Activated T-cell treated with anti-CD3 and anti-CD28 coated beads, Interleukin-2, amount 50 U/mL, for 24 hours (primary cell): ENCODE measurements at places on chromosomes 13 and 19.

DNA sequence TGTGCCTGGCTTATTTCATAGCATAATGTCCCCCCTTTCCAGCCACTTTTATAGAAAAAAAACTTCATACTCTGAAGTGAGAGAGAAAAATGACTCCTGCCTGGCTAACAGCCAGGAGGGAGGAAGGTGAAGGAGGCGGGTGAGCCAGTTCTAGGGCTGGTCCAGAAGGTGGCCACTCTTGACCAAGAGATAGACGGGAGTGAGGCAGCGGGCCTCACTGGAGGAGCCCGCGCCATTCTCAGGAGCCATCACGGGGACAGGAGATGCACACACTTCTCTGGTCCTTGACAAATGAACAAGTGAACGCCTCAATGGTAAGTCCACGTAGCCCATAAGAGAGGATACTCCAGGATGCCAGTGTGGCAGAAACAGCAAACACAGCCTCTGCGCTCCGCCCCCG lies 231.4 kb downstream of the UQCRFS1 start:
- no peak for DNase-seq

- no peak for DNase-seq
Observed at GRCh38 chr19:512547-513365, 5.5 kb downstream of the TPGS1 start.

DNA sequence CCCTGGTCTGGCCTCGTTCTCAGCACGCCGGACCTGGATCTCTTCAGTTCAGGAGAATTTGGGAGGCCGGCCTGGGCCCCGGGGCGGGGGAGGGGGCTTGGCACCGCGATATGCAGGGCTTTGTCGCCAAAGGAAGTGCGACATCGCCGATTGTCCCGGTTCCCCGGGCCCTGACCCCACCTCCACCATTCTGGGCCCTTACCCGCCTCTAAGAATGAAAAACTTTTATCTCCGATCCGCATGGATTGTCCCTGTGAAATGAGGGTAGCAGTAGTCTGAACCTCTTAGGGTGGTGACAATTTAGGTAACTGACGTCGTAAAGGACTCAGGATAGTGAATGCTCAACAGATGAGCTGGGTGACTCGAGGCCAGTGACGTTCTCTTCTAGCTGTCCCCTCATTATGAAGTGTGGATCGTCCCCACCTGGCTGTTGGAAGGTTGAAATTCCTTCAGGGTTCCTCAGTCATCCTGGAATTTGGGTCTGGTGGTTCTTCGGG lies 650 bp downstream of the DDA1 start:
- DNase-seq = peak; percentile 66

- DNase-seq = peak; percentile 42
Observed at GRCh38 chr19:7970716-7971448, 27.4 kb upstream of the TIMM44 start.

DNA sequence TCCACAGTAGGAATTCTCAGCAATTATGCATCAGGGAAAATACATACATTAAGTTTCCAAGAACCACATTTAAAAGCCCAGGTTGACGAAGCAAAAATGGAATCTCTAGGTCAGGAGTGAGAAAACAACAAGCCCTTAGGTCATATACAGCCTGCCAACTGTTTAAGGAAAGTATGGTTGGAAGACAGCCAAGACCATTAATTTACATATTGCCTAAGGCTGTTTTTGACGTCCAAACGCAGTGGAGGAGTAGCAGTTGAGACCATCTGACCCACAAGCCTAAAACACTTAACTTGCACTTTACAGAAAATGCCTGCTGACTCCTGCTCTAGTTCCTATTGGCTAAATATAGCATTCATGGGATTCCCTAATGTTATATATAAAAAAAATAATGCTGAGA lies 299.0 kb downstream of the ITGBL1 start:
- no peak for DNase-seq

DNA sequence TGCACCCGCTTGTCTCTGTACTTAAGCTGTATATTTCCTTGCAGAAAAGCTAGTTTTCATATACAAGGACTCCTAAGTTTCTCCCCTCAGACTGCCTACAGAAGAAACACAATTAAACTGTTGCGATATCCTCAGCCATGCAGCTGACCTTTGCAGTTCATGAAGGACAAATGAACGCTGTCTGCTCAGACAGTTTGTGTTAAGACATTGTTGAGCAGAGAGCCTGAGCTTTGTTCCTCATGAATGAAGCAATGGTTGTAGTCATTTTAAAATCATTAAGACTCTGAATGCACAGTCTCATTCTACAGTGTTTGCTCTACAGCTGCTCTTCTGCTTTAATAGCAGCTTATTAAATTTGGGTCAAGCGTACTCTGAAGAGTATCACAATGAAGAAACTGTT lies 23.2 kb upstream of the MAB21L1 start:
- no peak for DNase-seq

DNA sequence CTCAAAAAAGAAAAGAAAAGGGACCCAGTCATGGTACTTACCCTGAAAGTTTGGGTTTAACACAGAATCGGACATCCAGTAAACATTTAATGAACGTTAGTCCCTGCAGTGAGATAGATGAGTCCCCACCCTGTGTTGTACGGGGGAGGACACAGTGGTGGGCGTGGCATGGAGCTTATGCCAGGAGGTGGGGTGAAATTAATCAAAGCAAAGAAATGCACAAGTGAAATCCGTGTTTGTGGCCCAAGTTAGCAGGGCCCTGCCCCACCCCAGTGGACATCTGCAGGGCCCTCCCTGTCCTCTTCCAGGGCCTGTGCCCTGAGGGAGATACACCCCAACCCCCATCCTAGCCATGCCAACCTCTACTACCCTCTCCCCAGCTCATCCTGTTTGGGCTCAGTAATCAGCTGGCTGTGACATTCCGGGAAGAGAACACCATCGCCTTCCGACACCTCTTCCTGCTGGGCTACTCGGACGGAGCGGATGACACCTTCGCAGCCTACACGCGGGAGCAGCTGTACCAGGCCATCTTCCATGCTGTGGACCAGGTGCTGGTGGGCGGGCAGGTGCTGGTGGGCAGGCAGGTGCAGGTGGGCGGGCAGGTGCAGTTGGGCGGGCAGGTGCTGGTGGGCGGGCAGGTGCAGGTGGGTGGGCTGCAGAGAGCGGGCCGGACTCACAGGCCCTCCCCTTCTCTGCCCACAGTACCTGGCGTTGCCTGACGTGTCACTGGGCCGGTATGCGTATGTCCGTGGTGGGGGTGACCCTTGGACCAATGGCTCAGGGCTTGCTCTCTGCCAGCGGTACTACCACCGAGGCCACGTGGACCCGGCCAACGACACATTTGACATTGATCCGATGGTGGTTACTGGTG lies 3.9 kb downstream of the MCOLN1 start:
- no peak for DNase-seq

- DNase-seq = no peak
Observed at GRCh38 chr13:41961466-41961760, 504 bp upstream of the VWA8 start.

DNA sequence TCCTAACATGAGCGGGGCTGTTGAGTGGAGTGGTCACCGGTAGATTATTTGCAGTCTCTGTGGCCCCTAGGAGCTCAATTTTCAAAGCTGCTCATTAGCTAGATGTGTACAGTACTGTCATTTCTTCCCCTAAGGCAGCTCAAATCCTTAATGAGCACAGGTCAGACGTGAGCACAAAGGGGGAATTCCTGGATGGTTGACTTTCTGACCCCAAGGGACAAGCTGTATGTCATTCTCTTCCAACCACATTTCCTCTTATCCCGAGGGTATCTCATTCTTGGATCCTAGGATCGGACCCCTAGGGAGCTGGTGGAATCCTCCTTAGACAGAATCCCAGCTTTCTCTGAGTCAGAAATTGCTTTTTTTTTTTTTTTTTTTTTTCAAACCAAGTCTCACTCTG lies 5.7 kb upstream of the OR7G3 start:
- DNase-seq = no peak

DNA sequence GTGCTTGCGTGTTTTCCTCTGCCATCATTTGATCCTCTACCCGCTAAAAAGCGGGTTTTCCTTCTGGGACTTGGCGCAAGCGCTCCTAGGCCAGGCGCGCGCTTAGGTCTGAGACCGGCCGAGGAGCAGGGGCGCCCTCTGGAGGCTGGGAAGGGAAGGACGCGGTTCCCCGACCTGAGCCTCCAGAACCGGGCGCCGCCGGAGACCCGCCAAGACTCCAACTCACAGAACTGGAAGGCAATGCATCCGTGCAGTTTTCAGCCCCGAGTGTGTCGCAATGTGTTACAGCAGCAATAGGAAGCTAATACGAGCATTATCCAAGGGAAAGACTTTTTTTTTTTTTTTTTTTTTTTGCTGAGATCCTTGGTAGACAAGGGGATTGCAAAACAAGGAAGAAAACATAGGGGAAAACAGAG lies 190.9 kb downstream of the COL4A1 start:
- DNase-seq = peak; percentile 68

DNA sequence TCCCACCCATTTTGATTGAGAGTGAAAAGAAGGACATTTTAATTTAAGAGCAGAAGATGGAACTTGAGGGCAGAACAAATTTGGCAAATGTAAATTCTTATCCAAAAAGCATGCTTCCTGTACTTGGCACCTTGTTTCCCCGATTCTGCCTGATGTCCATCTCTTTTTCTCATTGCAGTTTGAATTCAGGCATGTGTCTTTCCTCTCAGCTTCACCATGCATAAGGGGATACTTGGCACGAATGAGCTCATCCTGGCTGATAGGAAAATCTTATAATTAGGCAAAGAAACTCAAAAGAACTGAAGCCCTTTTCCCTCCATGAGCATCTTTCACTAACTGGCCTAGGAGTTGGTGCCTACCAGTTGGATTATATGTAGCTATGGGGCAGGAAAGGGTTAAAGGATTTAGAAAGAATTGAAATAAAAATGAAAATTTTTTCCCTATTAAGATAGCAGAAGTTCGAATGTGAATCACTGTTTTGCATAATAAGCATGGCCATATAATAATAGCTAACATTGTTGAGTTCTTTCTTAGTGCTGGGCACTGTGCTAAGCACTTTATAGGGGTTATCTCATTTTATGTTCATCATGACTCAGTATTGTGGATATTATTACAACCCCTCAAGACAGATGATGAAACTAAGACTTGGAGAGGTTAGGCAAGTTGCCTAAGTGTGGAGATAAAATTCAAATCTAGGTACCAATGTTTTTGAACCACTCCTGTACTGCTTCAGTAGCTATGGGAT lies 386.6 kb downstream of the KCNRG start:
- no peak for DNase-seq

- no peak for DNase-seq
Observed at GRCh38 chr19:55437410-55437809, 5.7 kb downstream of the SHISA7 start.
